NCI-H510A (cell line): ENCODE measurements at places on chromosomes 2 and 18.

DNA sequence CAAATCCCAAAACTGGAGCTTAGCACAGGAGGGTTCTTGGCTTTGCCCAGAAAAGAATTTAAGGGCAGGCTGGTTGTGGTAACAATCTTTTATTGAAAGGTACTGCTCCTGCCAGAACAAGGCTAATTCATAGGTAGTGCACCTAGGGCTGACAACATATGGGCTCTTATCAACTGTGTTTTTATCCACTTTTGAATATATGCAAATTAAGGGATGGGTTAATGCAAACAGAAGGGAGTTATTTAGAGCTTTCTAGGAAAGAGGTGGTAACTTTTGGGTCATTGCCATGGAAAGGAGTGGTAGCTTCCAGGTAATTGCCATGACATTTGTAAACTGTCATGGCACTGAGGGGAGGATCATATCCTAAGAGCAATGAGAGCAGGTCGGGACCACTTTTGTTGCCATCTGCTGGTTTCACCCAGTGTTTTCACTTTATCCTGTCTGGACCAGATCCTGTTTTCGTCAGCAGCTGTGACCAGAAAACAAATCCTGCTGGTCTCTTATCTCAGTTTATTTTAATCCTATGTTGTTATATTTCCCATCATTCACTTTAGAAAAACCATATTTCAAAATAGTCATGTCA is 981 bp downstream of the C2orf66 start:
- DNase-seq: no peak

GRCh38 chr18:49459404-49460171 is 857 bp downstream of the DYM start:
- no peak for DNase-seq

- DNase-seq: no peak
Observed at GRCh38 chr2:27624943-27625342, 3.9 kb downstream of the CCDC121 start.

DNA sequence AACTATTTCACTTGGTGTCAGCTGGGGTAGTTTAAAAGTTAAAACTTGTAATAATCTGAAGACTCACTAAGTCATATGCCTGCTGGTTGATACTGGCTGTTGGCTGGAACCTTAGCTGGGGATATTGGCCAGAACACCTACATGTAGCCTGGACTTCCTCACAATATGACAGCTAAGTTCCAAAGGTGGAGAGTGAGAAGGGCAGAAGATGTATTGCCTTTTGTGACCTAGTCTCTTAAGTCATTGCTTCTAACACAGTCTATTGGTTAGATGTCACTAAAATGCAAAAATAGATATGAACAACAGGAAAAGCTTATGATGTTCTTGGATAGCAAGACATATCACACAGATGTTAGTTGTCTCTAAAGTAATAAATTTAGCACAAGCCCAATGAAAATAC is 113.2 kb upstream of the CHAC2 start:
- DNase-seq: no peak

DNA sequence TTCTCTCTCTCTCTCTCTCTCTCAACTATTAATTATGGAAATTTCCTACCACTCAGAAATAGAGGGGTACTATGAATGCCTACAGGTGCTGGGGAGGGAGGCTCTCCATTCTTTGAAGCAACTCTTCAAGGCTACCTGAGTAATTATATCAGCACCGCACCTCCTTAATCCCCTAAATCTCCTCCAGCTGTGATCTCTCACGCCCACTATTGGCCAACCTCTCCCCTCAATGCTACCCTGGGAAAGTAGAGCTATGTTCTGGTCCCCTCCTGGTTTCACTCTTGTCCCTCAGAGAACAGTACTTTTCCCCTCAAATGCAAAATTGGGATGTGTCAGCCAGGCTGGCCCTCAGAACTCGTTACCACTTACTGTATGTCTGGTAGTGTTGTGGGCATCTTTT is 1.6 kb downstream of the MOCOS start:
- no peak for DNase-seq

- no peak for DNase-seq
Observed at GRCh38 chr2:149686136-149687051, 98.8 kb upstream of the MMADHC start.
